ENCODE measurements at places on chromosomes 6 and 20. TPM values are rescaled to one million over a fixed set of nuclear protein-coding genes. Genes with fewer than 3 reads are reported as not detected.

GRCh38 chr6:85432554-85432953 is 17.3 kb upstream of the NT5E start:
- no peak for DNase-seq

- DNase-seq = no peak
These were observed 8.3 kb upstream of the AVP start for GRCh38 chr20:3092611-3093379.

- DNase-seq = no peak
These were observed 127.0 kb upstream of the EDN1 start for GRCh38 chr6:12163149-12163548.

Gene TAAR9
- not detected for total RNA-seq

- DNase-seq = no peak
These were observed 46.9 kb downstream of the CDS2 start for GRCh38 chr20:5173751-5174150.

GRCh38 chr6:4907602-4908001 is 96.2 kb downstream of the RPP40 start:
- no peak for DNase-seq

- no peak for DNase-seq
These were observed 1.8 kb downstream of the RALGAPA2 start for GRCh38 chr20:20710443-20711315.

Gene EYS
- not detected for total RNA-seq

GRCh38 chr6:84242265-84242664 is 14.8 kb upstream of the CEP162 start:
- DNase-seq = no peak

- no peak for DNase-seq
These were observed 13.6 kb upstream of the SRSF6 start for GRCh38 chr20:43444107-43444506.

- no peak for DNase-seq
These were observed 45.6 kb downstream of the ADGRF5 start for GRCh38 chr6:46876126-46876525.

Gene COL11A2
- total RNA-seq = 1.5 TPM

DNA sequence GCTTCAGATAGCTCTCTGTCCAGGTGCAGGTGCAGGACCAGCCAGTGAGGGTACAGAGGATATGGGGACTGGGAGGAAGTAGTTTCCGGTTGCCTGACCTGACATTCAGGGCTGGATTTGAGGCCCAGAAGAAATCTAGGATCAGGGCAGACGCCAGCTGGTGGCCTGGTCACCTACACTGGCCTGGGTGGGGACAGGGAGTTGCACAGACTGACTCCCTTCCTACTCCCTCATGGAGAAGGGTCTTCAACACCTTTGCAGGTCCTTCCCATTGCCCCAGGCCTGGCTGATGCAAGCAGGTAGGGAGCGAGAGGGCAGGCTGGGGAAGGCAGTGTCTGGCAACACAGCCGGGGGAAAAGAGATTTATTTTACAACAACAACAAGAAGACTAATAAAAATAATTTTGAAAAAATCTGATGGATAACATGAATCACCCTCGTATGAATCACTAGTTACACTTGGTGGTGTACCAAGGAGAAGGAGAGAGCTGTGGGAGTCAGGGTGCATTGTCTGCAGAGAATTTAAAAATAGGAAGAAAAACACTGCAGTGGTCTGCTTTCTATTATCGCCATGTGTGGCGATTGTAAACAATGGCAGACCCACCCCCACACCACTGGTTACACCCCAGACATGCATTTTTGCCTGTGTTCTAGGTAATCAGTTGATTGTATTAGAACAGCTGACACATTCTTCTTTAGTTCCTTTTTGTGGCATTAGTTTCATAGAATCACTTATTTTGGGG is 62.3 kb upstream of the SNX9 start:
- DNase-seq = peak; percentile 53

GRCh38 chr6:30884521-30885480 is 482 bp downstream of the DDR1 start:
- DNase-seq = no peak

DNA sequence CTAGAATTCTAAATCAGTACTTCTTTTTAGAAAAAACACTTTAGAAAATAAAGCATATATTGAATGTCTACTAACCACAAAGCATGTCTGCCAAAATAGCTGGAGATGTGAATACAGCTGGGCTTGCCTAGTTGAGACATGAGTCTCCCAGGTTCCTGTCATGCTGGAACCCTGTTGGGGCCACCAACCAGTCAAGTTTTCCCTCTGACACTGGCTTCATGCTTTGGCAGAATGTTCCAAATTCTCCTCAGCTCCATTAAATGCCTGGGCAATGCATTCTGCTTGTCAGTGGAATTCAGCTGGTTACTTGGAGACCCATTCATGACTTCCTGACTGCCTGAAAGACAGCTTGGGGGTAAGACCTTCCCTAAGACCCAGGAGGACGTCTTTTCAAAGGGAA is 87.2 kb downstream of the PRND start:
- DNase-seq = no peak

Gene OTOR
- not detected for total RNA-seq

DNA sequence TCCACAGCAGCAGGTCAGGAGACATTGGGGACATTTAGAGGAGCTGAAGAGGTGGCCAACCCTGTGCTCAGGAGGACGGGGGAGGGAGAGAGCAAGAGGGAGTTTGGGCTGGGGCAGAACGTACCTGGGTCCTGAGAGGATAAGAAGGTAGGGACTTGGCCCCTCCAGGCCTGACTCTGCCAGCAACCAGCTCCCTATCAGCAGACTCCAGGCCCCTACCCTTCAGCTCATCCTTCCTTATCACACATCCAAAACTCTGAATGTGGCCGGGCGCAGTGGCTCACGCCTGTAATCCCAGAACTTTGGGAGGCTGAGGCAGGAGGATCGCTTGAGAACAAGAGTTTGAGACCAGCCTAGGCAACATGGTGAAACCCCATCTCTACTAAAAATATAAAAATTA is 5.0 kb downstream of the STMN3 start:
- no peak for DNase-seq

DNA sequence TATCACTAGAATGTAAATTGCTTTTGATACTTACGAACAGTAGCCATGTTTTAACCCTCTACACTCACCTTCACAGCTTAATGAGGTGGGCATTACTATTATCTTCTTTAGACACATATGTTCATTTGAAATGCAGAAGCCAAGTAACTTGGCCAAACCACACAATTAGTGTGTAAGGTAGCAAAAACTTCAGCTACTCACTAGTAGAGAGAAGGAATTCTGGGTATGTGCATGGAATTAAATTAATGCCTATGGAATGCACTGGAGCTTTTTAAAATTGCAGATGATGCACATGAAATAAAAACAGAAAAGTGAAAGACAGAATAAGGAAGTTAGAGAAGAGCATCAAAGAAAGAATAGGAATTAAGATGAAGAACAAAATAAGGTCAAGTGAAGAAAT is 494.0 kb downstream of the ADGRB3 start:
- DNase-seq = no peak

GRCh38 chr20:3847429-3847940 is 851 bp downstream of the MAVS start:
- DNase-seq = no peak

- DNase-seq = no peak
These were observed 250.5 kb downstream of the ESR1 start for GRCh38 chr6:152057832-152058498.

- DNase-seq = no peak
These were observed 105.2 kb upstream of the CARMIL1 start for GRCh38 chr6:25173951-25174474.

Gene ZNF334
- 1.3 TPM for total RNA-seq

DNA sequence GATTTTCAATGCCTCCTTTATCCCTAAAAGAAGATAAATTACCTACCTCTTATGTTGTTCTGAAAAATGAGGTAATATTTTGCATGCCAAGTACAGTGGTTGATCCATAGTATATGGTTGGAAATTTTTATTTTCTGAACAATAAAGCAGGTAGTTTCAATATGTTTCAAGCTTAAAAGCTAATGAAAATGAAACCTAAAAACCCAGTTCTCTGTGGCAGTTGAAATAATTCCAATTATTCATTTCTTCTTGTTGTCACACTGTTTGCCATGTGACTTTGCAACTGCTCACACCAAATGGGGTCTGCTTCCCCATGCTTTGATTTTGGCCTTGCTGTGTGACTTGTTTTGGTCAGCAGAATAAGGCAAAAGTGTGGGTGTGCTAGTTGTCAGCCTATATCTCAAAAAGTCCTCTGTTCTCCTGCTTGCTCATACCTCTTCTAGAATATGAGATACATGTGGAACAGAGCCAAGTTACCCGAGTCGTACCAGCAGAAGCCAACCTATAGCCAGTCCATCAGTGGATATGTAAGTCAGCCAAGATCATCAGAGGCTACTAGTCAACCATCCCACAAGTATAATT is 197.2 kb upstream of the THEMIS start:
- DNase-seq = no peak

DNA sequence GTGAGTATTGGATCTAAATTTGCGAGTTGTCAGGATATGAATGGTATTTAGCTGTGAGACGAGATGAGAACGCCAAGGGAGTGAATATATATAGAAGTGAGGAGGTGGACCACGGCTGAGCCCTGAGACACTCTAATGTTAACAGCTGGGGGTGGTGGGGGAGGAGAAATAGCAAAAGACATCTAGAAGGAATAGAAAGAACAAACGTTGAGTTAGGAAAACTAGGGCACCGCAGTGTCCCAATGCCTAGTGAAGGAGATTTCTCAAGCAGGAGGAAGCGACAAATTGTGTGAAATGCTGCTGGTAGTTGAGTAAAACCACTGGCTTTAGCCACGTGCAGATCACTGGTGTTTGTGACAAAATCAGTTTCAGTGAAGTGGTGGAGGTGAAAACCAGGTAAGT is 56.9 kb downstream of the CD164 start:
- no peak for DNase-seq

GRCh38 chr6:26224940-26225847 is 138.0 kb downstream of the HFE start:
- DNase-seq = no peak

DNA sequence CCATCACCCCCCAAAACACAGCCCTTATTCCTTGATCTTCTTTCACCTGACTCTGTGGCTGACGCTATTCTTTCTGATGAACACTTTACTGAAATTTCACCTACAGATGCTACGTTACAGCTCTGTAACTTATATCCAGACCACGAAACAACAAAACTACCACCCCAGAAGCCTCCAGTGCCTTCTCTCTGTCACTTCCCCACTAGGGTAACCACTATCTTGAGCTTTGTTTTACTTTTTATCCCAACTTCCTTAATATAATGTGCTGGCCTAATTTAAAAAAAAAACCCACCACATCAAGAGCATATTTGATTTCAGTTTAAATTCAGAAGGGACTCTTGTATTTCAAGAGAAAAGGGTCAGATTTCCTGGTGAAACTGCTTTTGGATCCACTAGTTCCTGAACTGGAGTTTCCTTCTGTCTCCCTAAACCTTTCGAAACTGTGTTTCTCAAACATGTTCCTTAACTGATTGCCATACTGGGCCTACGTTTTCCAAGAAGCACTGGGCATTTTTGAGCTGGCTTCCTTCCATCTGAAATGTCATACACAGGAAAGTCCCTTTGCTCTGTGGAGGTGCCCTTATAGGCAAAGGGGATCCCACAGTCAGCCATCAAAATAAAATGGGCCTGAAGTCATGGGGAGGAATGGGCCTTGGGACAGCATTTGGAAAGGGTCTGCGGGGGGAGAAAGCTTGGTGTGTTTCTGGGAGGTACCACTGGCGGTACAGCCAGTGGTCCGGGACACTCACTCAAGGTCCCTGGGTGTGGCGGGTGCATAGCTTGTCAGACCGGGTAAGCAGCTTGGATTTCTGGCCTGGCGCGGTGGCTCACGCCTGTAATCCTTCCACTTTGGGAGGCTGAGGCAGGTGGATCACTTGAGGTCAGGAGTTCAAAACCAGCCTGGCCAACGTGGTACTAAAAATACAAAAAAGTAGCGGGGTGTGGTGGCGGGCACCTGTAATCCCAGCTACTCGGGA is 25.8 kb upstream of the RTF2 start:
- no peak for DNase-seq

GRCh38 chr6:68008445-68008844 is 626.6 kb upstream of the ADGRB3 start:
- no peak for DNase-seq

DNA sequence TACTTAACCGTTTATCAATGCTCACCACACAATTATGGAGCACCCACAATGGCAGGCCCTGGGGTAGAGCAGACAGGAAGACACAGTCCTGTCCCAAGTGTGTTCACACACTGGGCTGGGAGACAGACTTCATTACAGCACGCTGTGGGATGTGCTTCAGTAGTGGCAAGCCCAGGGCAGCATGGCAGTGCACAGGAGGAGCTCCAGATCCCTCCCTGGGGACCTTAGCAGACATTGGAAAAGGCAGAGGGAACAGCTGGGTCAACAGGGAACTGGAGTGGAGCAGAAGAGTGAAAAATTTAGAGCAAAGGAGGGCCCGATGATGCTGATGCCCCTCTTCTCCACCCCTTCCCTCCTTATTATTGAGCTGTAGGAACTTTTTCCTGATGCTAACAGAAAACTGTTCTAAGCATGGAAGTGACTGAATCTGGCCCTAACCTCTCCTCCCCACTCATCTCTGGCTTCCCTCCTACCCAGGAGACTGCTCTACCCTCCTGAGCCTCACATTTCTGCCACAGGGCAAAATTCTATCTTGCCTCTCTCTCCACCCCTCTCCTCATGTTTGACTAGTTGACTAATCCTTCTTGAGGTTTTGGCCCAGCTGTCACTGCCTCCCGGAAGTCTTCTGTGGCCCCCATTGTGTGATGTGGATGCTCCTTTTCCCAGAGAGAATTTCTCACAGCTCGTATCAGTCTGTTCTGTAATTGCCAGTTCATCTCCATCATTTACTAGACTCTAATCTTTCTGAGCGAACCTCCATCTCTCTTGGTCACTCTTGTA is 41.3 kb upstream of the NOP56 start:
- DNase-seq = no peak
